Right atrium auricular region (tissue), 2 donors: ENCODE measurements at places on chromosomes 7 and 10.

DNA sequence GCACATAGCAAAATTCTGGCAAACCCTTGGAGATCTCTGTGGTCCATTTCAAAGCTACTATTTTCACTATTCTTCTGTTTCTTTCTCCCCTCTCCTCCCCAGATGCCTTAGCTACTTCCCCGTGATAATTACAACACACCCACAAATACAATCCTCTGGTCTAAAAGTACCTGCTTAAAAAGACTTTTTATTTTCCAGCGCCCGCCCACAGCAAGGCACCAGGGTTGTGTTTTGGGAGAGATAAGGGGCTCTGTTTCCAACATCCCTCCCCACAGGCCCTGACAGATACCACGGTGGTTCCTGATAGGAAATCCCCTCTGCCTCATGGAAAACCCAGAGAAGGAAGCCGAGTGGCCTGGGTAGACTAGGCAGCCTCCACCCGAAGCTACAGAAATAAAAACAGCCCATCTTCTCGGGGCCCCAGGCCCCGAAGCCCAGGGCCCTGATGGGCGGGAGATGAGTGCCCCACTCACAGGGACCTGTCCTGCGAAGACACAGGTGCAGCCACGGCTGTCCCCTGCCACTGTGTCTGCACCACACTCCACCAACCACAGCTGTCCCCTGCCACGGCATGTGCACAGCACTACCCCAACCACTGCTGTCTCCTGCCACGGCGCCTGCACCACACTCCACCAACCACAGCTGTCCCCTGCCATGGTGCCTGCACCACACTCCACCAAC lies 19.7 kb downstream of the CALML5 start:
- DNase-seq = no peak

DNA sequence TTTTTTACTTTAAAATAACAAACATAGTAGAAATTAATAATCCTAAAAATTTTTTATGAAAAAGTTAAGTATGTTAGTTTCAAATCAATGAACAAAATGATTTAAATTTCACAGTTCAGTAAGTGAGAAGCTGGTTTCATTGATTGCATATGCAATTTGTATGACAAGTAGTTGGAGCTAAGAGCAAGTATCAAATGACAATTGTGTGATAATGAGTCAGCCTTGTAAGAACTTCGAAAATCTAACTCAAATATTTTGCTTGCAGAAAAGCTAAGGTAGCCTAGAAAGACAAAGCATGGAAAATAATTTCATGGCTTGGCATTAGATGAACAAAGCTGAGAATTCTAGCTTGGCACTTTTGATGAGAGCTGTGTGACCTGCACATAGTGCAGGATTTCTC lies 111.5 kb downstream of the HDAC9 start:
- no peak for DNase-seq

GRCh38 chr7:14767716-14768425 lies 134.7 kb downstream of the DGKB start:
- DNase-seq = no peak

GRCh38 chr7:150830937-150831336 lies 21.4 kb upstream of the AOC1 start:
- DNase-seq = no peak

- no peak for DNase-seq
Observed at GRCh38 chr10:17443707-17444387, 10.5 kb downstream of the ST8SIA6 start.

DNA sequence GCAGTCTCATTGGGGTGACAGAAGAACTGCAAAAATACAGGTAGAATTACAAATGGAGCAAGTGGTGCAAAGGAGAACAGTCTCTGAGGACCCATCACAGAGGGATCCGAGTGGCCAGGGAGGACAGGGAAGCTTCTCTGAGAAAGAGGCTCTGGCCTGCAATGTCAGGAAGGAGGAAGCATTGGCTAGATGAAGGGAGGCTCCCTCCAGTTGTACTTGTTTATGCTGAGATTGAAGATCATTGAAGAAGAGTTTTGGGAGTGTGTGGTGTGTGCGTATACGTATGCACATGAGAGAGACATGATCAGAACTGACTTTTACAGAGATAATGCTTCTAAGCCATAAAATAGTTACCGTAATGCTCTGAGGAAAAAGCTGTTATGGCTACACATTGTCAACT lies 274.7 kb upstream of the FZD8 start:
- no peak for DNase-seq

- DNase-seq = no peak
Observed at GRCh38 chr7:114363292-114363691, 51.3 kb upstream of the FOXP2 start.

- DNase-seq = no peak
Observed at GRCh38 chr7:51629206-51629605, 312.6 kb upstream of the COBL start.

DNA sequence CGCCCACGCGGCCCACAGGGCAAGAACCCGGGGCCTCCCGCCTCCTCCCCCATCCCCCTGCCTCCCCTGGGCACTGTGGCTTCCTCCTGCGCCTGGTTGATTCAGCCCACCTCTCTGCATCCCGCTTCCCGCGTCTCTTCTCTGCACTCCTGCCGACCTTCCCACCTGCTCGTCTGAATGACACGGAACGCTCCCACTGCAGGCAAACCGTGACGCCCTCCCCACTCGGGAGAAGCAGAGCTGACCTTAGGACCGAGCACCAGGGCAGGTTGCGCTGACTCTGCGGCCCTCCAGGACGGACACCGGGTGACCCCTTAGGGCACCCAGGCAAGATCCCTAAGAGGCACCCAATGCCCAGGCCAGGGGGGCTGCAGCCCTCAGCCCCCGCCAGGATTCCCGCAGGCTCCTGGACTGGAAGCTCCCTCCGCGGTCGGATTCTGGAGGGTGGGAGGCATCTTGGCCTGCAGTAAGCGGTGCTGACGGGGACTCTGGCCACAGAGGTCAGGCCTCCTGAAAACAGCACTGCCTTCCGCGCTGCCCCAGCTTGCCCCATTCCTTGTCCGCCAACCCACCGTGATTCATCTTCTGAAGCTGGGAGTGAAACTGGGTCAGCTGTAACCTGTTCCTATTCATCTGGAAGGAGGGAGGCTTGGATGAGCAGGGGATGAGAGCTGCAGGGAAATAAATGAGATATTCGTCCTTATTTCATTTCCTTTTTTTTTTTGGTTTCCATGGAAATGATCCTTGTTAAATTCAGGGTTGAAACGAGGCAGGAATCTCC lies 990 bp downstream of the CALML3 start:
- DNase-seq = no peak
